ENCODE measurements at places on chromosomes 11 and 22.
A peak's percentile ranks its signal among the peaks of the same experiment; 100 is the strongest.

DNA sequence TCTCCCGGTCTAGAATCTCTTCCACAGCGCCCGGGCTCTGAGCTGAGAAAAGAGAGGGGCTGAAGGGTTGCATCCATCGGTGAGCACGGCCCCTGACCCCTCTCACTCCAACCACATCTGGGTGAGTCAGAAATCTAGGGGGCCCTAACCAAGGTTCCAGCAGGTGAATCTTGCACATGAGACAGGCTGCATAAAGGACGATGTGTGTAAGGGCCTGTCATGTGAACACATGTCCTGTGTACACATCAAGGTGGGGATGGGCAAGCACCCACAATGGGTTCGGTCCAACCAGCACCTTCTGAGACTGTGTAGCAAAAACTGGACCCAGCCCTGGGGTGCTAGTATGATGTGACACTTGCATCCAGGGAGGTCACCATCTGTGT lies 1.2 kb downstream of the BET1L start:
- DNase-seq = no peak

DNA sequence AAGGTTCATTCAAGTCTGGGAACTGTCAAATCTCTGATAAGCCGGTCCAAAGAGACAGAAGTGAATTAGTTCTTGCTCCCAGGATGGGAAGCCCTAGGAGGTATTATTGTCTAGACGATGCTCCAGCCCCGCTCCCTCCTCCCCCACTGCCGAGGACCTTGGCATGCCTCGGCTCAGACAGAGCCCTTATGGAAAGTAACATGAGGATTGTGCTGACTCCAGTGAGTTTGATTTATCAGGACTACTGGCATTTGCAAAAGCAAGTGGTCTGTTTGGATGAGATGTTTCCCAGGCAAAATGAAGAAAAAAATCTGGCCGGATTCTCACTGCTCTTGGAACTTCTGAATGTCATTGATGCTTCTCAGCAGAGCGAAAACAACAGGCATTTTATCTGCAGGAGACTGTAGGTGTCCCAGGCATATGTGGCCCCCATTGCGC lies 341.0 kb downstream of the ETS1 start:
- DNase-seq = no peak

- DNase-seq = no peak
These were observed 404.5 kb downstream of the INSC start for GRCh38 chr11:15519124-15519791.

- no peak for DNase-seq
These were observed 160.2 kb upstream of the BLID start for GRCh38 chr11:122276221-122276620.

GRCh38 chr11:64556721-64557250 lies 34.2 kb upstream of the SLC22A12 start:
- no peak for DNase-seq

DNA sequence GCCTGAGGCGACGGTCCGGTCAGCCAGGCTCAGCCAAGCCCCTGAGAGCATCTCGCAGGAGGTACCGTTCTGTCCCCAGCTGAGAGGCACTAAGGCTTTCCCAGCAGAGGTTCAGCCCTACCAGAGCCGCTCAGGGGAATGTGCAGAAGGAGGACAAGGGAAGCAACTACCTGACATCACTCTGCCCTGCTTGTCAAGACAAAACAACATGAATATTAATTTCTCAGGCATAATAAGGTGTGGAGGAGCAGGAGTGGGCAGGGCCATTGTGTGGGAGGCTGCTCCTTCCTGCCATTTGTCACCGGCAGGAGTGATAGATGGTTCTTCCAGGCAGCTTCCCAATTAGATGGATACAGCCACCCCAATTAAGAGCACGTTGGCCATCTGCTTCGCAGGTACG lies 181.4 kb downstream of the KIRREL3 start:
- DNase-seq = no peak

DNA sequence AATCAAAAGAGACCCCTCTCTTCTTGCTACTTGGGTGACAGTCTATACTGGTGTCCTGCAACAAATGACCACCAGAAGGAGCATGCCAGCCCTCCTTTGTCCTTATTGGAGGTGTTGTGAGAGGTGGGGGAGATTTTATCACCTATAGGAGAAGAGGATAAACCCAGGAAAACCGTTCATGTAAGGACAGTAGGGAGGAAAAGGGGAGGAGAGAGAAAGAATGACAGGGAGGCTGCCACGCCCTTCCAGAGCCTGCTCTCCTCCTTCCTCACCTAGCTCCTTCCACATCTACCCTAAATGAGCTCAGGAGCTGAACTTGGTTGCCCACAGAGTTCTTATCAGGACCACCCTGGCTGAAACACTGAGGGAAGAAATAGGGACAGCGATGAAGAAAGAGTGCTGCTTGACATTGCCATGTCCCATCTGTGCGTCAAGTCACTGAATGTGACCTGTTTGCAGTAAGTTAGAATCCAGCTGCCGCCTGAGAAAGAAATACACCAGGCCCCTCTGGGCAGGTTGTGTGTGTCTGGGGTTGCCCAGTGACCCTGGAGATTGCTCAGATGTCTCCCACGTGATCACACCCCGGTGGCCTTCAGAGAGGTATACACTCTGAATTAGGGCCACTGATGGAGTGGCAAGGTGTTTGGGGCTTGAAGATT lies 40.4 kb upstream of the ETS1 start:
- no peak for DNase-seq

- no peak for DNase-seq
These were observed 693 bp upstream of the PRR14L start for GRCh38 chr22:31750365-31751284.

DNA sequence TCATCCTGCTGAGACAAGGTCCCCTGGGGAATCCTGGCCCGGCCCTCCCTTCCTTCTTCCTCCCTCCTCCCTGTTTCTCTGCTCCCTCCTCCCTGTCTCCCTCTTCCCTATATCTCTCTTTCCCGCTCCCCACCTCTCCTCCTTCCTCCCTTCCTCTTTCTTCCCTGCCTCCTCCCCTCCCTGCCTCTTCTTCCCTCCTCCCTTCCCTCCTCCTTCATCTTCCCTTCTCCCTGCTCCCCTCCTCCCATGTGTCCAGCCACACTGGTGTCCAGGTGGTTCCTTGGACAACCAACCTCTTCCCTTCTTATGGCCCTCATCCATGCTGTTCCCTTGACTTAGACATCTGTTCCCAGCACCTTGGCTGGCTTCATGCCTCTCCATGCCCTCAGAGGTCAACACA lies 258.1 kb downstream of the MN1 start:
- DNase-seq = no peak

DNA sequence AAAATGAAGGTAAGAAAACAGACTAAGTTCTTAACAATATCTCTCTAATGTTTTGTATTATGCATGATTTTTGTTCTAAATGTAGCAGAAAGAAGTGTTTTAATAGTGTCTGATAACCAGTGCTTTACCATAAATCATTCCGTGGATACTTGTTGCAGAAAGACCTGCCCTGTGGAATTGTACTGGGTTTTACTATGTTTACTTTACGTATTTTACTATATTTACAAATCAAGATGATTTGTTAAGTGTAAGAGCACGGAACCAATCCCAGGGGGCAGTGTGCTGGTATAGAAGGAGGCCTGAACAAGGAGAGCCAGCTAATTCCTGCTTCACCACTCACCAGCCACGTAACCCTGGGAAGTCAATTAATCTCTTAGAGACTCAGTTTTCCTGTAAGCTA lies 1.4 kb downstream of the HTR3B start:
- DNase-seq = no peak

DNA sequence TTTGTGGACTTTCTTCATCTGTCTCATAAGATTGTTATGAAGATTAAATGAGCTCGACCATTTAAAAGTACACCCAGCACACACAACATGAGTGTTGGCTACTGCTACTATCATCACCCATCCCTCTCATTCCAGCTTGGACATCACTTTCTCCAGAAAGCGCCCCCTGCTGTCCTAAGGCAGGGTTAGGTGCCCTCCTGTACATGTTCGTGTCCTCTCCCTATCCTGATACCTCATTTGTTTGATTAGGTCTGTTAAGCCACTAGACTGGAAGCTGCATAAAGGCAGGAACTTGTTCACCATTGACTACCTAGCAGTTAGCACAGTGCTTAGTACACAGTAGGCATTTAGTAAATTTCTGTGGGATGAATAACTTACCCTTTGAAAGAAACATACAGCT lies 85.5 kb downstream of the ENTHD1 start:
- DNase-seq = no peak

DNA sequence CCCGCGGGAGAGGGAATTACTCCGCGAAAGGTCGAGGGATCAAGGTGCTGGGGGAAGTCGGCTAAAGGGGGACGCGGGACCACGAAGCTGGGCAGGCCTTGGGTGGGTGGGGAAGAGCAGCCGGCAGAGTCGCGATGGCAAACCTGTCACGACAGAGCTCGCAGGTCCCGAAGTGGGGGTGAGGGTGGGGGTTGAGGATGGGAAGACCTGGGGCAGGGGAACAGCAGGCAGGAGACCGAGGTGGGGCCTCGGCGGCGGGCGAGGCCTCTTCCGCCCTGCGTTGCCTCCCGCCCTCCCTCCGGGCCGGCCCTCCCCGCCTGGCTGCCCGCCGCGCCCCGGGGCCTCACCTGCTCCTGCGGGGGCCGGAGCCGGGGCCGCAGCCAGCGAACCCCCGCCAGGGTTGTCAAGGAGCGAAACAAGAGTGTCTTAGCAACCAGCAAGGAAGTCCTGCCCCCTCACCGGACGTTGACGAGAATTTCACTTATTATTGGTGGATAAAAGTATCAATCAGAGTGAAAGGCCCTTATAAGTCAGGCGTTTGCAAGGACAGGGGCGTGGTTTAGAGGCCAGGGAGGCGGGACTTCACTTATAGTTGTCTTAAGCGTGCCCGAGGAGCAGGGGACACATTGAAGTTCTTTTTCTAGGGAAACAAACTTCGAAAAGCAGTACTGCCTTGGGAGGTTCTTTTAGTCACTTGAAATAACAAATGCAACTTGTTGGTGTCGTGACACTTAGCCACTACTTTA lies at the start of gene DNAL4:
Gene DNAL4 (minus strand): TSS at position 423 of the 746 bp plus-strand sequence. CDS start 11,412 bp downstream, outside the sequence.
- peak; percentile 99 for DNase-seq

- DNase-seq = no peak
These were observed 16.0 kb downstream of the POLD3 start for GRCh38 chr11:74608431-74608830.

DNA sequence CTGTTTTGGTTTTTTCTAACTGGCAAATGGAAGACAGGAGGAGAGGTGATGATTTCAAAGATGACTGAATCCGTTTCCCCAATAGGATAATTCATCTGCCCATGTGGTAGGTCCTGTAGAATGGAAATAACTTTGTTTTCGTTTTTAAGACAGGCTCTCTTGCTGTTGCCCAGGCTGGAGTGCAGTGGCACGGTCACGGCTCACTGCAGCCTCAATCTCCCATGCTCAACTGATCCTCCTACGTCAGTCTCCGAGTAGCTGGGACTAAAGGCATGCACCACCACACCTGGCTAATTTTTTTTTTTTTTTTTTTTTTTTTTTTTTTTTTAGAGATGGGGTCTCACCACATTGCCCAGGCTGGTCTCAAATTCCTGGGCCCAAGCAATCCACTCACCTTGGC lies 77.4 kb upstream of the BIRC3 start:
- no peak for DNase-seq
